ENCODE measurements at places on chromosomes 5 and 9. TPM values are rescaled to one million over a fixed set of nuclear protein-coding genes. Genes with fewer than 3 reads are reported as not detected.

RECK gene
- total RNA-seq = 42.3 TPM

DMRT3 gene
- not detected for total RNA-seq

SLC34A3 gene
- total RNA-seq = not detected

CDH18 gene
- 4.4 TPM for total RNA-seq

SCGB3A1 gene
- not detected for total RNA-seq

PCDHB15 gene
- 0.32 TPM for total RNA-seq

LCN15 gene
- not detected for total RNA-seq

GPR21 gene
- total RNA-seq = 1.1 TPM

CEP78 gene
- 3.4 TPM for total RNA-seq

SLC23A1 gene
- total RNA-seq = not detected

OGN gene
- 43.5 TPM for total RNA-seq

STPG3 gene
- not detected for total RNA-seq

CWC27 gene
- 14.9 TPM for total RNA-seq

ROPN1L gene
- total RNA-seq = 0.32 TPM

RALGPS1 gene
- total RNA-seq = 1.7 TPM

ATOSB gene
- 19.5 TPM for total RNA-seq

EXOSC2 gene
- total RNA-seq = 25.6 TPM

FOXD4L5 gene
- 0.09 TPM for total RNA-seq

TPPP gene
- total RNA-seq = under 0.01 TPM

SHISAL2B gene
- 0.16 TPM for total RNA-seq

ADGRD2 gene
- total RNA-seq = not detected

STING1 gene
- 42.2 TPM for total RNA-seq

Measured in bronchial smooth muscle cell (primary cell).